ENCODE measurements at places on chromosomes 2 and 18. TPM values are rescaled to one million over a fixed set of nuclear protein-coding genes. Genes with fewer than 3 reads are reported as not detected.

ALPP gene
- 5.3 TPM for total RNA-seq

GPR55 gene
- total RNA-seq, result not detected

UGT1A4 gene
- not detected for total RNA-seq

CCL20 gene
- 6.2 TPM for total RNA-seq

DNAH7 gene
- 1.4 TPM for total RNA-seq

GULP1 gene
- total RNA-seq, result 33.7 TPM

NT5C1B gene
- total RNA-seq, result not detected

KANSL1L gene
- 0.34 TPM for total RNA-seq

UBXN2A gene
- total RNA-seq, result 18.6 TPM

SLC11A1 gene
- total RNA-seq, result 0.20 TPM

MTA3 gene
- total RNA-seq, result 34.3 TPM

IL36A gene
- not detected for total RNA-seq

DSG4 gene
- total RNA-seq, result not detected

IL36RN gene
- total RNA-seq, result 0.05 TPM

ECEL1 gene
- 0.16 TPM for total RNA-seq

SLC4A3 gene
- 2.0 TPM for total RNA-seq

UGT1A5 gene
- total RNA-seq, result not detected

COL3A1 gene
- total RNA-seq, result 0.15 TPM

SEMA4C gene
- 20.4 TPM for total RNA-seq

RABL2A gene
- total RNA-seq, result 8.9 TPM

ALPG gene
- total RNA-seq, result 0.45 TPM

L3MBTL4 gene
- total RNA-seq, result not detected

CCDC148 gene
- total RNA-seq, result 1.1 TPM

KCNG3 gene
- 1.0 TPM for total RNA-seq

ABCB11 gene
- 0.03 TPM for total RNA-seq

AP1S3 gene
- total RNA-seq, result 26.3 TPM

C2orf15 gene
- total RNA-seq, result 0.64 TPM

SERPINB11 gene
- 0.17 TPM for total RNA-seq

ATP6V1B1 gene
- total RNA-seq, result 2.5 TPM

TOGARAM2 gene
- total RNA-seq, result 0.16 TPM

KIAA2012 gene
- total RNA-seq, result not detected
